Endothelial cell of umbilical vein (primary cell): ENCODE measurements at places on chromosomes 4 and X. TPM values are rescaled to one million over a fixed set of nuclear protein-coding genes. Genes with fewer than 3 reads are reported as not detected.

GRCh38 chr4:158182736-158183135 is 9.9 kb upstream of the GASK1B start:
- no peak for DNase-seq

The ADAM29 gene
- polyA plus RNA-seq = not detected in 2 replicates

GRCh38 chrX:20253232-20253543 is 13.5 kb downstream of the RPS6KA3 start:
- peak; percentile 6 for DNase-seq

DNA sequence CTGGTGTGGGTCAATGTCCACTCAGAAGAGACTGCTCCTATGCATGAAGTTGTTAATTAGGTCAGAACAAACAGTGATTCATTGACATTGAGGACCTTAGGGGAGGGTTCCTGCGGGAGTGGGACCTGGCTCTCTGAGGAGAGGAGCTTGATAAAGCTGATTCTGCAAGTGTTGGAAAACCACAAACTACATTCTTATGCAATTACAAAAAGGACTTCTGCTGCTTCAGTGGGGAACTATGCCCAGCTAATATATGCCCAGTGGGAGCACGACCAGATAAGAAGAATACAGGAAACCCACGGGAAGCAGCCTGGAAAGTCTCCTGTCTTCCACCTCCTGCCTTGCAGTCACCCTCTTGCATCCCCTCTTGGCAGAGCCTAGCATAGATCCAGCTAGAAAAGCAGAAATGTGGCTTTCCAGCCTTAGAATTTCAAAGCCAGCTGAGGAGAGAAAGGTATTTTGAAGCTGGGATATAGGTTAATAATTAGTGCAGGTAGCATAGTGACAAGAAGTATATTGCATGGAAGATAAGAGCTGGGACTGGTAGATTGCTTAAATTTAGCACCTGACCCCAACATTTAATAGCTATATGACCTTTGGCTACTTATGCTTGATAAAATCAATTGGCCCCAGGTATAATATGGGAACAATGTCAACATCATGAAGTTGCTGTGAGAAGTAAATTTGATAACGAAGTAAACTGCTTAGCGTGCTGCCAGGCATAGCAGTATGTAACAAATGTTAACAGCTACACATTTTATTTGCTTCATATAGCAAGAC is 34.9 kb upstream of the UGT8 start:
- DNase-seq = no peak

DNA sequence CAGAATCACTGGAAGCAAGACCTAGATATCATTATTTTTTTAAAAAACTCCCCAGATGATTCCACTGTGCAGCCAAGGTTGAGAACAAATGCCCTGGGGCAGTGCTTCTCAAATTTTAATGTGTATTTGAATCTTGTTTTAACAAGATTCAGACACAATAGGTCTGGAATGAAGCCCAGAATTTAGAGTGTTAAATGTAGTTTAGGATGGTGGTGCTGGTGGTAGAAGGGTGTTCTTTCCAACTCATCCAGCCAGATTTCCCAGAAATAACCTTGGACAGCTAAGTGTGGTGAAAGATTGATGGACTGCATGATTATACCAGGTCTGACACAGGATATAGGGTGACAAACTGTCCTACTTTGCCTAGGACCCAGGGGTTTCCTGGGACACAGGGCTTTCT is 120.1 kb upstream of the MED14 start:
- DNase-seq = no peak

DNA sequence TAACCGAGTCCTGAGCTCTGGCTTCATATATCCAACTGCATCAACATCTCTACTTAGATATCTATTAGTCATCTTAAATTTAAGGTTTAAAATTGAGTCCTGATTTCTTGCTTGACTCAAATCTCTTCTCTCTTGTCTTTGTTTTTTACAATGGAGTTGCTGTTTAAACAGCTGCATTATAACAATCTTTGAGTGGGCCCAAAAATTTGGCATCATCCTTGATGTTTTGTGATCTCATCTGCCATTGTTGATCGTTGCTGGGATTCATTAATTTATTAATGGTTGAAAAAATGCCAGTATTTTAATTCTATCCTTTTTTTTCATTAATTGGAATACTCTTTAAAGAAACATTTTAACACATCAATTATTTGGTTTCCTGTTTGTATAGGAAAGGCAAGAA is 82.2 kb downstream of the STIM2 start:
- no peak for DNase-seq
